ENCODE measurements at places on chromosomes 5 and 9.

DNA sequence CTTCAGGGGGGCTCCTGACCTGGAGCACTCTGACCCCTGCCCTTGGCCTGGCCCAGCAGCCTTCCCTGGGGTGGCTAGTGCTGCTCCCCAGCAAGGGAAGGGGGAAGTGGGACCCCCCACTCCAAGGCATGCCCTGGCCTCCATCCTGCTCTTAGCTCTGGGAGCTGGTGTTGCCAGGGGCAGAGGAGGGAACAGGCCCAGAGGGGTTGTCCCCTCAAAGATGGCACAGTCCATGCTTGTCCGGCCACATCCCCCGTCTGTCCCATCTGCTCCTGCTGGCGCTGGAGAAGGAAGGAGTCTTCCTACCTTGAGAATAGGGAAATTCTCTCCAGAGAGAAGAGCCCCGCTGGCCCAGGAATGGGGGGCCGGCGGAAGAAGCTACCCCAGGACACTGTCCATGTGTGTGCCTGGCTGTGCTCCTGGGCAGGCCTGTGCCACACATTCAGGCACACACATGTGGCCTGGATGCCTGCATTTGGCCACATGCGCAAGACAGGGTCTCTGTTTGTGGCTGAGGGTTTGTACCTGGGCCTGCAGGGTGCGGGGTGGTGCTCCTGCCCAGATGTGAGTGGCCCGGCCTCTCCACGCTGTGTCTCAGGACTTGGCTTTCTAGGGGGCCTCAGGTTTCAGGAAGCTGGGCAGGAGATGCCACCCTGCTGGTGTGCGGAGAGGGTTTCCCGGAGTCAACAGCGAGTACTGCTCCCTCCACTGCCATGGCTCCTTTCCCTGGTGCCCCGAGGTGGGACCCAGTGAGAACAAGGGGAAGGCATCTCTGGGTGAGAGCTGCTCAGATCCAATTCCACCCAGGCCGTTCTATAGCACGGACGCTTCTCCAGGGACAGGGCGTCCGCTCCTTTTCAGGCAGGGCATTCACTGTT lies 247.1 kb downstream of the PBX3 start:
- no peak for DNase-seq

DNA sequence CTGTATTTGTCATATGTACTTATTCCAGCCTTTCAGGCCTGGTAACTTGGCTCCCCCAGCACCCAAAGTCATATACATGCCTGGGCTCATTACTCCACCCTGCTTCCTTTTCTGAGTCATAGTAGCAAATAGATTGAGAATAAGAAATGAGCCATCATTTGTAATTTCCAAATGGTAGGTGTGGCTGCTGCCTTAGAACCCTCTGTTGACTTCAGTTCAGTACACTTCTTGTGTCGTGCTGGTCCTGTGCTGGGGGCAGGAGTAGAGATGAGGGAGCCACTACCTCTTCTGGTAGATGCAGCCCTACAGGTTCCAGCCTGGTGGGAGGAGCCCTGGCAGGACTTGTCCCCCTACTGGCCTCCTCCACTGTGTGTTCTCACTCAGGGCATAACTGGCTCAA lies 11.1 kb downstream of the GM2A start:
- no peak for DNase-seq

DNA sequence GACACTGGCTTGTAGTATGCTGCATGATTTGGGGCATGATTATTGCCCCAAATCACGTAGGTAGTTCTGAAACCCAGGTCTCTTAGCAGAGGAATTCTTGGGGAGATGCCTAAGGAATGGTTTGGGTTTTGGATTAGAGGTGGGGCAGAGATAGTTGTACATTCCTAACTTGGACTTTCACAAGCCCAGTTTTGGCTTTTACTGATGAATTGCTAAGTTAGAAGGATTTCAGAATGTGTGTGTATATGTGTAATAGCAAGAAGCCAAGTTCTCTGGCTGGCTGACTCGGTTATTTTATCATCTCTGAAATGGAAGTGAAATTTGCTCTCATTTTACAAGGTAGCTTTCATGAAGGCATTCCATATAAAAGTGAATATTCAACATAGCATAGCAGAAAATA lies 23.8 kb upstream of the ZNF131 start:
- no peak for DNase-seq

DNA sequence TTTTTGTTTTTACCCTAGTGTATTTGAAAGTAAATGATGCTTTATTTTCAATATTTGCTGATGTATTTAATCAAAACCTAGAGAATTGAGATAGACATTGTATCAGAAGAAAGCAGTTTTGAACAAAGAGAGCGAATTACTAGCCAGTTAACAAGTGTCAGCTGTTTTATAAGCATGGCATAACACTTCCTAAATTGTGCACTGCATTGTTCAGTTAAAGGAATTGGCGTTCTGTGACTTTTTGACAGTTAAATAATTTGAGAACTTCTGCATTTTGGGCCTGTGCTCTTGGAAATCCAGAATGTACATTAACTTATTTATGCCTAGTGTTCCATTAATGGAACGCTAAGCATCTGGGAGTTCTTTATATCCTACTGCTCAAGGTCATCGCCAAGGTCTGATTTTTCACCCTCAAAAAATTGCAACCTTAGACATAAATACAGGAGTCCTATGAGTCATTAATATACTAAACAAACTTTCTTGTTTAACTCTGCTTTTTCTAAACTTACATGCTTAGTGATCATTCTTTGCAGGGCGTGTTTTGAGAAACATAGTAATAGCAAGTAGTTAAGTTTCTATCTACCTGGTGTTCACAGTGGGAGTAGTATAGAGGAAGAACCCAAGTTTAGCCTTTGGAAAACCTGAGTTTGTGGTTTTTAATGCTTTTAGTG lies 31.1 kb downstream of the RASA1 start:
- no peak for DNase-seq

- no peak for DNase-seq
Measured at GRCh38 chr5:115939059-115939458, 23.2 kb upstream of the LVRN start.

DNA sequence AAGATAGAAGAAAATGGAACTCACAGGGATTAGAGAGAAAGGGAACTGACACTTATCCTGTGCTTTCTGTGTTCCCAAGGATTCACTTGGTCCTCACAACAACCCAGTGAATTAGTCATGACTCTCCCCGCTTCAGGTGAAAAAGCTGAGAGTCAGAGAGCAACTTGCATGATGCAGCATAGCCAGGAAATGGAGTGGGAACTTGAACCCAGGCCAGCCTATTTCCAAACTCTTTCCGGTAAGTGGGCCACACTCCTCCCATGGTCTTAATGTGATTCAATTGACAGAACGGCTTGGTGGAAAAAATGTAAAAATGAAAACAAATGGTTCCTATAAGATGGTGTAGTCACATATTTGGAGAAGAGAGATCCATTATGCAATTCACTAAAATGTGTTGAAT lies 45.9 kb upstream of the CEMIP2 start:
- no peak for DNase-seq

DNA sequence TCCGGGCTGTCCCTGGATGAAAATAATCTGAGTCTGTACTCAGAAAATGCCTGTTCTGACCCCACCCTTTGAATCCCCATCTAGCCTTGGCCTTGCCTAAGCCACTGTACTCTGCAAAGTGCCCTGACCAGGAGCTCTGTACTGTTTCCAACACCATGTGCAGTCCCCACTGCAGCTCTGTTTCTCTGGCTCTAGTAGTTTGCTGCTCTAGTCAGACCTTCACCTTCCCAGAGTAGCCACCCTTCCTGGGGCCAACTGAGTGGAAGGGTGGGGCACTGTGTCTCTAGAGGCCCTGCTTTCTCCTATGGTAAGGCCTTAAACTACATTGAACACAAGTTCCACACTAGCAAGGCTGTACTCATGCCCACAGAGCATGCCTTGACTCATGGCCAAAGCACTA lies 31.9 kb downstream of the P4HA2 start:
- no peak for DNase-seq

- DNase-seq, result no peak
Measured at GRCh38 chr9:88458716-88459465, 70.6 kb downstream of the SPIN1 start.

- DNase-seq, result no peak
Measured at GRCh38 chr5:127615916-127616315, 33.0 kb upstream of the CTXN3 start.

DNA sequence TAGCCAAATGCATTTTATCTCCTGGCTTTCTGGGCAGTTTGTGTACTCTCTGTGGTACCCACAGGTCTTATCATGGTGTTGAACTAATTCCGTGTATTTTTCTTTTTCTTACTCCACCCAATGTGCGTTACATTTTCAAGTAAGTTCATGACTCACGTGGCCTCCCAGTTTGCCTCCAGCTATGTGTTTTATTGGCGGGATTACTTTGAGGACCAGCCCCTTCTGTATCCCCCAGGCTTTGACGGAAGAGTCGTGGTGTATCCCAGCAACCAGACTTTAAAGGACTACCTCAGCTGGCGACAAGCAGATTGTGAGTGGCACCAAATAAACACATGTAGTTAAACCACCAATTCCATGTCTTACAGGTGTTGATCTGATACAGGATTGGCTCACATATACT lies 3.2 kb downstream of the THG1L start:
- DNase-seq, result no peak

DNA sequence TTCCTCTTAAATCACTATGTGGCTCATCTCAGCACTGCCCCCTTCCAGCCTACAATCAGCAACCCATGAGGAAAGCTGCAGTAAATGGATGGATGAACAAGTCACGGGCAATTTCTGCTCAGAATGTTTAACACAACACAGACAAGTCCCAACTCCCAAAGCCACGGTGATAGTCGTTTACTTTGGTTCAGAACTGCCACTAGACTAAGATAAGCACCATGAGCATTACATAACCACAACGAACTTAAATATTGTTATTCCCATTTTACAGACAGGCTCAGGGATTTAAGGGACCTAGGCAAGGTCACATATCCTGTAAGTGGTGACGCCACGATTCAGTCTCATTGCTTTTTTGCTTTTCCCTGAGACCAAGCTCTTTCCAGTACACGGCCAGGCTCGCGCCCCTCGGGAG lies 2.0 kb upstream of the SMIM27 start:
- DNase-seq, result peak; percentile 2

DNA sequence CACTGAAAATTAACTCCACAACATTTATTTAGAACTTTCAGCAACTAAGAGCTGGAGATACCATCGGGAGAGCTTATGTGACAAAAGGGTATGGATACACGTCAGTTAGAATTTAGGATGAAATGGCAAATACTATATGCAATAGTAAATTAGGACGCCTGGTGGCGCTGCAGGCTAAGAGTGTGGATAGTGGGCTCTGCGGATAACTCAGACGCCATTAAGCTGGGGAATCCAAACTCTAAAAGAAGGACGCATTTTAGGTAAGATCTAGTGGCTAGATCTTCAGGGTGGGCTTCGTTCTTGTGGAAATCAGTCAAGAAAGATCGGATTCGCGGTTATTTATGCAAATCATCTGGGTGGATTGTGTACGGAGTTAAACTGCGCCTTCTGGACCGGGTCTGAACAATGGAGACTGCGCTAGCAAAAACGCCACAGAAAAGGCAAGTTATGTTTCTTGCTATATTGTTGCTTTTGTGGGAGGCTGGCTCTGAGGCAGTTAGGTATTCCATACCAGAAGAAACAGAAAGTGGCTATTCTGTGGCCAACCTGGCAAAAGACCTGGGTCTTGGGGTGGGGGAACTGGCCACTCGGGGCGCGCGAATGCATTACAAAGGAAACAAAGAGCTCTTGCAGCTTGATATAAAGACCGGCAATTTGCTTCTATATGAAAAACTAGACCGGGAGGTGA lies at the start of gene PCDHB5:
TSS of gene PCDHB5 (plus strand) at position 177 of the 688 bp plus-strand sequence. CDS start at position 406, 229 bp downstream.
- no peak for DNase-seq

GRCh38 chr9:33135031-33135461 lies 32.1 kb downstream of the B4GALT1 start:
- no peak for DNase-seq

DNA sequence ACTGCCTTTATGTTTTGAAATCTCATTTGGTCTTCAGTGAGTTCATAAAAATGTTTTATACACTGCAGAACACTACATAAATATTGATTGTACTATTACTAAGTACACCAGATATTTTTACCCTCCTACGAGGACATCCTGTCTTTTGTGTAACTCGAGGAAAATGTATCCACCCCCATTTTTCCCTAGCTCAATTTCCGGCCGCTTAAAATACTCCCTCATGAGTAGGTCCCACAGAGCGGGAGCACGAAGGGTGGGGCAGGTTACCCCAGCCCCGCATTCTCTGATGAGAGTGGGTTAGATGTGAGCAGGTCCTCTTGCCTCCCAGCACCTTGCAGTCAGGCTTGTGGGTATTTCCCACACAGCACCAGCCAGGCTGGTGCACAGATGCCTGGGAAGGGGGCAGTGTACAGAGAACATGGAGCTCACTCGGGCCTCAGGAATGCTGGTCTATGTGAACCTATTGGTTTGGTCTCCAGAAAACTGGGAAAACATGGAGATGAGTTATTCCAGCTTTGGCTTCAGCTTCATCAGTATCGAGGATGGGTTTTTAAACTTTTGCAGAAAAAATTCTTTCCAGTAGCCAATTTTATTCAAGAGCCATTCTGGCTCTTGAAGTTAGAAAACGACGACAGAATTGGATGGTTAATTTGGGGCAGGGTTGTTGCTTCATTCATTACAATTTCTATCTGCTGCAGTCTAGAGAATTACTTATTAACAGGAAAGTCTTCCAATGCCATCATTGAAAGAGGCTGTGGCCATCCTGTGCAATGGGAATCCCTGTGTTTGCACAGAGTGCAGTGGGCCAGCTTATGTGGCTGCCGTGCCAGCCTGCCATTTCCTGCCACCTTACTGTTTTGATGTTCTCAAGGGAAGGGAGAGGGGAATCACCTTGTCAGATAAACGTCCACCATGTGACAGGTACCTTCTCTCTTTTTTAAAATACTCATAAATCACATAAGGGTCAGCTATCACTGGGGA lies 73.2 kb downstream of the WDR41 start:
- no peak for DNase-seq

- no peak for DNase-seq
Measured at GRCh38 chr5:113989278-113989912, 372.5 kb upstream of the KCNN2 start.

GRCh38 chr9:101508211-101508610 lies 25.4 kb upstream of the RNF20 start:
- DNase-seq, result no peak

DNA sequence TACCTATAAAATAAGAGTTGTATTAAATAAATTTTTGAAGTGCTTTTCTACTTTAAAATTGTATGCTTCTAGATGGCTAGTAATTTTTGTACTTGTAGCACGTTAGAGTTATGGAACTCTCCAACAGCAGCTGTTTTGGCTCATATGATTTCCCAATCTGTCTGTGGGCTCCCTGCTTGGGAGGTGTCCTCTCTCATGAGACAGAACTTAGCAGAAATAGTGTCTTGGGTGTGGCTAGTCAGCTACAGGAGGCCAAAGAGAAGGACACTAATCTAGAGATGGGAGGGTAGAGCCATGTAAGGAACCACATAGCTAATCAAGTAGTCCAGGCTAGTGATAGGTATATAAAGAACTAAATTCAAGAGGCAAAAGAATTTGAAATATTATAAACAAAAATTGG lies 78.4 kb upstream of the DAB2 start:
- no peak for DNase-seq

Measured in CD4-positive, alpha-beta T cell treated with Interleukin-6 at 100 ng/mL for 8 hours (primary cell).